ENCODE measurements at places on chromosomes 1 and 21.
A peak's percentile ranks its signal among the peaks of the same experiment; 100 is the strongest.

DNA sequence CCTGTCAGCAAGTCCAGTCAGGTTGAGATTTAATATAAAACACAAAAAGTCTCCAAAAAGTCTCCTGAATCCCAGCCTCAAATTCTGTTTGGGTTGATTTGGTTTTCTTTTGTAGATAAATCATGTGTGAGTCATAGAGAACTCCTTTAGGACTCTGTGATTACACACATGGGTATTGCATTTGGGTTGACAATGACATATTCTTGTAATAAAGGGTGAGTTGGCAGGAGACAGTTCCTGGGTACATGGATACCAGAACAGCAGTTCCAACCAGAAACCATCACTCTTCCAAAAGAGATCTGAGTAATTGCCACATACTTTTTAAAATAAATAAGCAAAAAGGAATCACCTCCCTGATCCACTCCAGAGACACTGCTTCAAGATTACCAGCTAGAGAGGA, 8.9 kb downstream of the CR2 start:
- DNase-seq, result no peak

DNA sequence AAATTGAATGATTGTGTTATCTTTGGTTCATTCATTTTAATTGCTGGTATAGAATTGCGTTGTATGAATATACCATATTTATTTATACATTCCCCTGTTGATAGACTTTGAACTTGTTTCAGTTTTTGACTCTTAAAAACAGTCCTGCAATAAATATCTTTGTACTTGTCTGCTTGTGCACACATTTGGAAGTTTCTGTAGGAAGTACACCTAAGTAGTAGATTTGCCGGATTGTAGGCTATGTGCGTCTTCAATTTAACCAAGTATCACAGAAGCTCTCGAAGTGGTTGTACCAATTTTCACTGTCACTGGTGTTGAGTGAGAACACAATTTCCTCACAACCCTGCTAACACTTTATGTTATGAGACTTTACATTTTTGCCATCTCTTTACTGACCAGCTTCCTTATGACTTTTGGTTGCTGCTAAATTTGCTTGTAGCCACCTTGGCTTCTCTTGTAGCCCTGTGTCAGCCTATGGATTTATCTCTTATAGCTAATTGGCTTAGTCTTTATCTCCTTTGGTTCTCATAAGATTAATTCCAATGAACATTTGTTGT, 2.2 kb downstream of the TTC3 start:
- no peak for DNase-seq

GRCh38 chr1:112695276-112695675, 11.7 kb downstream of the RHOC start:
- no peak for DNase-seq

DNA sequence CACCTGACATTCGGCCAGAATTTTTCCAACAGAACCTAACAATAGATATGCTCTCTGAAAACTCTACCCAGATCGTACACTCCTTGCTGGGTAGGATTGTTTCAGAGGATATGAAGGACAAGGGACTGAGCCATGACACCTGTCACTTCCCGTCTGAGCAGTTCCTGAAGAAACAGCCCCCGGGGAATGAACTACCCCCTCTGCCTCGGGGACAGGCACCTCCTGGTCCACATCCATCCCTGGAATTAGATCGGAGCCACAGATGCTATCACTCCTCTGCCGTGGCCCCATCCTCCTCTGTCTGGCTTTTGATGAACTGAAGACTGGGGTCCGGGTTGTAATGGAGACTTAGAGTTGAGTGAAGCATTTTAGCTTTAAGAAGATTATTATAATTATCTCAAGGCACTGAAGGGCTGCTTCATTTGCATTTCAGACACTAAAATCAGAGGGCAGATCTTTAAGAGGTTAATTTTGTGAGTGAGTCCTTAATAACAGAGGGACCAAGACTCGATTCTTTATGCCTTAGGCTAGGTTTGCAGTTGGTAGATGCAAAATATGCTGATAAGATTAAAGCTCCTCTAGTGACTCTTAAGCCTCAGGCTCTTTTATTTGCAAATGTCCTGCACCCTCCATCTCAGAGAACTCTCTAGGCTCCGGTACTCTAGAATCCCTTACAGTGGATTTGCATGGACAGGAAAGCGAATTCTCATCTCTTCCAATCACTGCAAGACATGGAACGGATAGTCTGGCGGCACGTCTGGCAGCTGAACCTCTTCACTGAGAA, 333.8 kb downstream of the KIF26B start:
- DNase-seq, result no peak

DNA sequence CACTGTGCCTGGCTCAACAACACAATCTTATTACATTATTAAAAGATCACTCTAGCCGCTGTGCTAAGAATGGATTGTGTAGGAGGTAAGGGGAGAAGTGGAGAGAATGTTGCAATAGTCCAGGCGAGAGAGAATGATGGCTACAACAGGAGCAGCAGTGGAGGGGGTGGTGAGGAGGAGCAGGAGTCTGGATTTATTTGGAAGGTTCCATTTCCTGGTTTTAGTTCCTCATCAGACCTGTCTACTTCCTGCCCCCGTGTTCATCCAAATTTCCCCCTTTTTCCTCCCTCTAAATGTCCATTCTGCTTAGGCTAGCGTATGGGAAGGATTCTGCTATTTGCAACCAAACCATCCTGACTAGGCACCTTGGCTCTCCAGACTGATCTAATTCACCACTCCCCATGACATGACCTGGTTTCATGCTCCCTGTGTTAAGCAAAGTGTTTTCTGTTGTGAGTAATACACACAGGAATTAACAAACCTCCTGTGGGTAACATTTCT, 35.1 kb upstream of the EYA3 start:
- DNase-seq, result no peak

- DNase-seq, result no peak
Observed at GRCh38 chr1:180916012-180916770, 3.5 kb downstream of the KIAA1614 start.

DNA sequence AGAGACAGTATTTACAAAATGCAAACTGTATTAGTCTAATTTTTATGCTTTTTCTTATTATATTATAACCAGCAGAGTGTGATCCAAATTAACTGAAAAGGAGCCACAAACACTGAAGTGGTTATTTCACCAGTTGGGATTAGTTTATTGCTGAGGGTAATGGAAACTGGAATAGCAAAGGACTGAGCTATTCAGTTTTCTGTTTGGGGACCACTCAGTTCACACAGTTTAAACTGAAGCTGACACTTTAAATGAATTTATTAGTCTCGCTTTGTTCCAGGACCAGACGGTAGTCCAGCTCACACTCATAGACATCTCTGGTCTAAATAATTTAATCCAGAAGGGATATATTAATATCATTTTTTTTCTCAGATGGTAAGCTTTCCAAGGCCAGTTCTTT, 410.7 kb downstream of the LTN1 start:
- no peak for DNase-seq

DNA sequence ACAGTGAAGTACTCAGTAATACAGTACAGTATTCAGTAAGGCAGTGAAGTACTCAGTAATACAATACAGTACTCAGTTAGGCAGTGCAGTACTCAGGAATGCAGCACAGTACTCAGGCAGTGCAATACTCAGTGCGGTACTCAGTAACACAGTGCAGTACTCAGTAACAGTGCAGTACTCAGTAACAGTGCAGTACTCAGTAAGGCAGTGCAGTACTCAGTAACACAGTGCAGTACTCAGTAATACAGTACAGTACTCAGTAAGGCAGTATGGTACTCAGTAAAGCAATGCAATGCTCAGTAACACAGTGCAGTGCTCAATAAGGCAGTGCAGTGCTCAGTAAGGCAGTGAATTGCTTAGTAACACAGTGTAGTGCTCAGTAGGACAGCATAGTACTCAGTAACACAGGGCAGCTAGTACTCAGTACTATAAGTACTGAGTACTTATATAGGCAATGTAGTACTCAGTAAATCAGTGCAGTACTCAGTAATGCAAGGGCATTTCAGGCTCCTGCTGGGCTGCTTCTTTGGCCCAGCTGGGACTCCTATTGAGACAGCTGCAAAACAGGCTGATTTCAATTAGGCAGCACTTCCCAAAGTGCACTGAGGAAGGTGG, 411.3 kb downstream of the DISC1 start:
- DNase-seq, result no peak

DNA sequence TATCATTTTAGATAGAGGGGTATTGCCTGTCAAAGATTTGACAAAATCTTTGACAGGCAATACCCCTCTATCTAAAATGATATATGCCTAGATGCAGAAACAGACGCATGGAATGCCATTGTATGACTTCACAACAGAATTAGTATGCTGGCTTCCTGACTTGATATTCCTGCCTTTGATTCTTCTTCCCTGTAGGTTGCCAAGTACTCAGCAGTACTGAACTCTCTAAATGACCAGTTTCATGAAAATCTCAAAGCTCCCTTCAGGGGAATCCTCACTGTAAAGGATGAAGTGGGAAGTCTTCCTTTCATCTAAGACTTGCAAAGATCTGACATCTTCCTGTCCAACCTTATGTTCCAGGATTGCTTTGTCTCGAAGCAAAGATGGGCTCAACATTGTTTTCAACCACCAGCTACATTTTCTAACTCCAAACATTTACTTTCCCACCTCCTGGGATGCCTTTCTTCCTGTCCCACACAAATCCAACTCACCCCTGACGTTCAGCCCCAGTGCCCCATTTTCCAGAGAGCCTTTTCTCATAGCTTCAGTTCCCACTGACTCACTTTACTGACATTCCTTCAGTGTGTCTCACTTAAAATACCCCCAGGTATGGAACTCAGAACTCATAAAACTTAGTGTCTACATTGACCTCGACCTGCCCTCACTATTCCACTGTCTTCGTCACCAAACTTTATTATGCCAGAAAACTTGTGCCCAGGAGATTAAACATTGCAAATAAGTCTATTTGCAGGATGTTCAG, 67.3 kb upstream of the KCNJ6 start:
- no peak for DNase-seq

DNA sequence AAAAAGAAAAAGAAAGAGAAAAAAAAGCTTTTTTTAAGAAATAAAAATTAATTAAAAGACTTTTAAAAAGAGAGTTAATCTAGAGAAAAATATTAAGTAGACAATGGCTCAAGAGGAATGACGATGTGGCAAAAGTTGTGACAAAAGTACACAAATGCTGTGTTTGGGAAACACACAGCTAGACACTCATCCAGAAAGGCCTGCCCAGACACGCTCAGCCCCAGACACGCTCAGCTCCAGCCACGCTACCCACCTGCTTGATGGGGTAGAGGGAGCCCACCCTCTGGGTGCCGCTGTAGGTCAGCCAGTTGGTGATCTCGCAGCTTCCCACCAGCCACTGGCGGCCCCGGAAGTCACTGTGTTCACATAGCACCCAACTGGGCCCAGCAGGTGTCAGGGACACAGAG, 10.2 kb downstream of the CD52 start:
- DNase-seq, result no peak

DNA sequence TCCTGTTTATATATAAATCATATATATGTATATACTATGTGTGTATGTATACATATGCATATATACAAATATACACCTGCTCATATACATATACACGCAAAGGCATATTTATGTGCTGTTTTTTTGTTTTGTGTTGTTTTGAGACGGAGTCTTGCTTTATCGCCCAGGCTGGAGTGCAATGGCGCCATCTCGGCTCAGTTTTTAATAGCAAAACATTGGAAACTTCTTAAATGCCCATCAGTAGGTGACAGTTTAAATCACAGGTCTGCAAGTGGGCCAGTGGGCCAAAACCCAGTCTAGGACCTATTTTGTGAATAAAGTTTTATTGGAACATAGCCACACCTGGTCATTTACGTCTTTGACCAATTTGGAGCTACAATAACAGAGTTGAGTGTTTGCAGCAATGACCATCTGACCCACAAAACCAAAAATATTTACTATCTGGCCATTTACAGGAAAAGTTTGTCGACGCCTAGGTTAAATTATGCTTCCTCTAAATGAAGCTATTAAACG, 132.3 kb downstream of the TOMM20 start:
- no peak for DNase-seq

GRCh38 chr1:171019971-171020370, 70.7 kb upstream of the FMO3 start:
- no peak for DNase-seq

- no peak for DNase-seq
Observed at GRCh38 chr1:241972703-241973369, 15.3 kb downstream of the BECN2 start.

GRCh38 chr1:19395678-19396192, 83.6 kb downstream of the SLC66A1 start:
- DNase-seq, result no peak

DNA sequence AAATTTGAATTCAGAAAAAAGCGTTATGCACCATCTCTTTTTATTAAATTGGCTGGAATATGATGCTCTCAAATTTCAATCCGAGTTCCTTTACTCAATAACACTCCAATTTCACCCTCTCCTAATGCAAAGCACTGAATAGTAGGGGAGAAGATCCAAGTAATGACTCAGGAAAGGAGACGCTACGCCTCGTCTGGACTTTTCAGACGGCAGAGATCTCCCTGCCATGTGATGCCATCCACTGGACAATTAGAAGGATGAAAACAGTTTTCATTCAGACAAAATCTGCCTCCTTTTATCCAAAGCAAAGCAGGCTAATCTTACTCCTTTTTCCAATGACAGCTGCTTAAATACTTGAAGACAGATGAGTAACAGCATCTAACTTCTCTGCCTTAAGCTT, 242.4 kb upstream of the GREM2 start:
- DNase-seq, result no peak

- DNase-seq, result no peak
Observed at GRCh38 chr1:182927693-182928433, 25.1 kb downstream of the SHCBP1L start.

GRCh38 chr1:160017592-160017991, 14.2 kb downstream of the PIGM start:
- DNase-seq, result no peak

DNA sequence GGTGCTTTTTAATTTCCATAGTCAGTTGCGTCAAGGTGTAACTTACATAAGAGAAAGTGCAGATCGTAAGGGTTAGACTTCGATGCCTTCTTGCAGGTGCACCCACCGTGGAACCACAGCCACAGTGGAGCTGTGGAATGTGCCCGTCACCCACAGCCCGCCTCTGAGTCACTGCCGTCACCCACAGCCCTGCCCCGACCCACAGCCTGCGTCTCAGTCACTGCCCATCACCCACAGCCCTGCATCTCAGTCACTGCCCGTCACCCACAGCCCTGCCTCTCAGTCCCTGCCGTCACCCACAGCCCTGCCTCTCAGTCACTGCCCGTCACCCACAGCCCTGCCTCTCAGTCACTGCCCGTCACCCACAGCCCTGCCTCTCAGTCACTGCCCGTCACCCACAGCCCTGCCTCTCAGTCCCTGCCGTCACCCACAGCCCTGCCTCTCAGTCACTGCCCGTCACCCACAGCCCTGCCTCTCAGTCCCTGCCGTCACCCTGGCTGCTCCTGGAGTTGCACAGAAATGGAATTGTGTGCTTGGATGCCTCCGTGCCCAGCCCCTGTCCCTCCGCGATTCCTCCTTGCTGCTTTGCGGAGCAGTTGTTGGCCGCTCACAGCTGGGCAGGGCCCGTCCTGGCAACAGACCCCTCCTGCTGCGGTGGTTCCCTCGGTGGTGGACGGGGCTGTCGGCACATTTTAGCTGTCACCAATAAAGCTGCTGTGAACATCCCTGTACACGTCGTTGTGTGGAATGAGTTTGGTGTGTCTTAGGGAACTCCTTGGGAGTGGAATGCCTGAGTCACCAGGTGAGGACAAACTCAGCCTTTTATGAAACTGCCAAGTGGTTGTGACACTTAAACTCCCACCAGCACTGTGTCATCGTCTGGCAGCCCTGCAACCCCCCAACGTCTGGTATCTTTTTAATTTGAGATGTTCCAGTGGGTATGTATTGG, 44.9 kb upstream of the COL6A2 start:
- DNase-seq, result peak; percentile 72

- DNase-seq, result no peak
Observed at GRCh38 chr21:22711636-22712035, 1713.4 kb downstream of the NCAM2 start.

GRCh38 chr1:201764166-201764565, 64.8 kb upstream of the IPO9 start:
- DNase-seq, result no peak

All from osteocyte (in vitro differentiated cells).